ENCODE measurements at places on chromosomes 4 and X.

- DNase-seq: no peak
These were observed 35.9 kb downstream of the AFF1 start for GRCh38 chr4:86970447-86971354.

- DNase-seq: no peak
These were observed 13.2 kb downstream of the ATP8A1 start for GRCh38 chr4:42643685-42644084.

- DNase-seq: no peak
These were observed 145.8 kb upstream of the ATP6AP2 start for GRCh38 chrX:40434947-40435346.

- no peak for DNase-seq
These were observed 634.8 kb upstream of the MAGEB2 start for GRCh38 chrX:29580560-29580959.

GRCh38 chr4:68021185-68021584, 57.9 kb upstream of the TMPRSS11A start:
- DNase-seq: no peak

- no peak for DNase-seq
These were observed 111.9 kb upstream of the KLF8 start for GRCh38 chrX:56120242-56120641.

GRCh38 chr4:126916626-126917140, 716.1 kb upstream of the INTU start:
- DNase-seq: no peak

GRCh38 chr4:168319486-168320019, 1.0 kb upstream of the DDX60 start:
- no peak for DNase-seq
